ENCODE measurements at places on chromosomes 6 and 20.

DNA sequence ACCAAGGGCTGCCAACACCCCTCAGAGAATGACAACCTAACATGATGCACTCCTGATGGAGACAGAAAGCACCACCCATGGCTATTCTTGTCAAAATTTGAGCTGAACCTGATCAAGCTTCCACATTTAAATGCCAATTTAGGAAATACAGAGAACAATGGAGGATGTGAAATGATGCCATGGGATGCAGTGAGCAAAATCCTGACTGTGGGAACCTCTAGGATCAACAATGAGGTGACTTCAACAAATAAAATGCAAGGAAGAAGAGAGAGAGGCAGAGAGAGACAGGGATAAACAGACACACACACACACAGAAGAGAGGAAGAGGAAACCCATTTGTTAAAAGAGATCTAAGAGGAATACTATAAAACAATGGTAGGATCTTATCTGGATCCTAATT lies 119.6 kb upstream of the NUP153 start:
- no peak for DNase-seq

- DNase-seq, result no peak
These were observed 10.2 kb upstream of the EPB41L1 start for GRCh38 chr20:36144336-36144735.

GRCh38 chr6:157885876-157886275 lies 62.8 kb downstream of the SNX9 start:
- DNase-seq, result no peak

DNA sequence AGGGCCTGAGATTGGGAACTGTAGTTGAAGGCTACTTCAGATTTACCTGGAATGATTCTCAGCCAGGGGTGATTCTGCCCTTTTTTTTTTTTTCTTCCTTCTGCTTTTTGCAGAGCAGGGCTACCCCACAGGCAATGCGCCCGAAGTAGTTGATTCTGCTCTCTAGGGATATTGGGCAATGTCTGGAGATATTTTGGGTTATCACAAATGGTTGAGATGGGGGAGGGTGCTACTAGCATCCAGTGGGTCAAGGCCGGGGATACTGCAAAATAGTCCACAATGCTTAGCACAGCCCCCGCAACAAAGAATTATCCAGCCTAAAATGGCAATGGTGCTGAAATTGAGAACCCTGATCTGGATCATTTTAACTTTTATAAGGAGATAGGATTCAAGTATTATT lies 71.2 kb upstream of the ZMYND8 start:
- DNase-seq, result no peak

- DNase-seq, result no peak
These were observed 181.0 kb downstream of the ALDH8A1 start for GRCh38 chr6:134768931-134769330.

DNA sequence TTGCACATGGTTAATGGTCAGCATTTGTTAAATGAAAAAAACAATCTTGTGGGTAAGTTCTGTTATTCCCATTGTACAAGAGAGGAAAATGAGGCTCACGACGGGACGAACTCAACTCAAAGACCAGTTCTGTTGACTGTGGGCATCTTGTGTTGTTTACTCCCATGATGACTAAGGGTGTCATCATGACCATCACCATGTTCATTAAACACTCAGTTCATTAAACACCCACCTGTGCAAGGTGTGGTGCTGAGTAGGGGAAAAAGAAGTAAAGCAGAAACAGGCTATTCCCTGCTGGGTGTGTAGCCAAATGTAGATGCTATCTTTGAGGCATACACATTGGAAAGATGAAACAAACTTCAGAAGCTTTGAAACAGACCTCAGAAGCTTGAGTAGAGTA lies 4.5 kb downstream of the CHMP4B start:
- no peak for DNase-seq

GRCh38 chr20:24998121-24998520 lies 5.6 kb upstream of the APMAP start:
- no peak for DNase-seq

DNA sequence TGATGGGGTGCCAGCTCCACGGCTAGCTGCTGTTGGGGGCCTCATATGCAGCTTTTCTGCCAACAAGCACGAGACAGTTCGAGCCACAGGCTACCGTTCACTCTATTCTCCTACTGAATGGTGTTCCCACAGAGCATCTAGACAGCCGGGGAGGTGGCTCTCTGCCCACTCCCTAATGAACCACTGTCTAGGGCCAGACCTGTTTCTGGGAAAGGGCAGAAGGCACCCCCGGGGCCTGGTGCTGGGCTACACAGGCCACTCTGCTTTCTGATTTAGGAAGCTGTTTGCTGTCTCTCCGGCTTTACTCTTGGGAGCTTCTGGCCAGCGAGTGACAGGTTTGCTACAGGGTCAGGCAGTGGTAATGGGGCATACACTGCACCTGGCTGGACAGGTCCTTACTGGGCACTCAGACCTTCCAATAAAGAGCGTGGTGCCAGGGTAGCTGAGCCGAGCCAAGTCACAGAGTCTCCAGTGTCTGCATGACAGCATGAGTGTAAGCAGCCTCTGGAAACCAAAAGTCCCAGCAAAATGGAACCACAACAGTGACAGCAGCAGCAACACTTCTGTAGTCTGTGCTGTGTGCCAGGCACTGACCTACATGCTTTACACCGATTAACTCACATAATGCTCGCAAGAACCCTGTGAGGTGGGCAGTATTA lies 8.4 kb downstream of the CCDC167 start:
- no peak for DNase-seq

Data from stimulated activated CD8-positive, alpha-beta memory T cell treated with anti-CD3 and anti-CD28 coated beads, Interleukin-7, amount 100 ng/mL, for 1 hour (primary cell).